ENCODE measurements at places on chromosomes 1 and 21. TPM values are rescaled to one million over a fixed set of nuclear protein-coding genes. Genes with fewer than 3 reads are reported as not detected.

- no peak for DNase-seq
These were observed 65.1 kb upstream of the ID3 start for GRCh38 chr1:23624440-23624839.

DNA sequence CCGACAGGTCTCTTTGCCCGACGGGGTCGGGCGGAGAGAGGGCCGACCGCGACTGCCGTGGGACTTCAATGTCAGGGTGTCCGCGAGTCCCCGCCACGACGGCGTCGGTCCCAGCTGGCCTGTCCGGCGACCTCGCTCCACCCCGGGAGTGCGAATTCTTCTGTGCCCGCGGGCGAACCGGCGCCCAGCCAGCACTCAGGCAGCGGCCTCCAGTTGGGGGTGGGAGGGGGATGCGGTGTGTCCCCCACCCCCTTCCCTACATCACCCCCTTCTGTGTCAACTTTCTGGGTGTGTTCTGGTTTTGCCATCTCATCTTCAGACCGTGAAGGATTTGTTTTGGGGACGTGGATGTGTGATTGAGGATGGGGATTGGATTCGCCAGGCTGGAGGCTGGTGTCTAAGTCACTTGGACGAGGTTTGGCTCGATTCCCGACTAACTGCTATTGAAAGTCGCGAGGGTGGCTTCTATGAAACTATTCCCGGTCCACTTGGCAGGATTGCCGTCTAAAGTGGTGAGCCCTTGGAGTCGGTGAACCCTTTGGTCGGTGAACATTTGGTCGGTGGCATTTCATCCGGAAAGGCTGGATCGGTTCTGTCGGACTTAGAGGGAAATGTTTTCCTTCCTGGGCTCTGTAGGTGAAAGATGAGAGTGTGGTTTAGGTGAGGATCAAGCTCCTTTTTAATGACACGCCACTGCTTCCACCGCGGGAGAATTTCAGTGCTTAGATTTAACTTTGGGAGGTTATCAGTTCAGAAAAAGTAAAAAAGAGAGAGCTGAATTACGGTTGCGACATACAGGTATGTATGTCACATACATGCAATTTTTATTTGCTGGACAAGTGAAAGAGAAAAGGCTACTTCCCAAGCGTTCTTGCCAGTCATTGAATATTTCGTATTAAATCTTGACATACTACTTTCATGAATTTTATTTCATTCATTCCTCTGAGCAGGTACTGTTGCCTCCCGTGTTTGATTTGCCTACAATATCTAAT is 771 bp downstream of the ABCD3 start:
- DNase-seq: peak; percentile 24

DNA sequence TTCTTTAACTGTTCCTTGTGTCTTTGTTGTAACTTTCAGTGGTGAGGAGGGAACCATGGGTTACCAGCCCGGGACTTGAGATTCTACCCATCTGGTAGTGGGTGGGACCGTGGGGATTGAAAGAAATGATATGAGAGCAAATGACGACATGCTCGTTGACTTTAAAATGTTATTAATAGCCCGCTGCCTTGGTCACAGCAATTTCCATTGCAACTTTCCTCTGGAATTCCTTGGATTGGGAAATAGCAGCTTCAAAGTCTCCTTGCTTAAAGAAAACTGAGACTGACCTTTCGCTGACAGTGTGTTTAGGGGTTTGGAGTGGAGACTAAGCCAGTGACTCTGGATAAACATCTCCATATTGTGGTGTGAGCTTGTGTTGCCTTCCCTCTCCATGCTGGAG is 44.2 kb upstream of the MARK1 start:
- no peak for DNase-seq

DNA sequence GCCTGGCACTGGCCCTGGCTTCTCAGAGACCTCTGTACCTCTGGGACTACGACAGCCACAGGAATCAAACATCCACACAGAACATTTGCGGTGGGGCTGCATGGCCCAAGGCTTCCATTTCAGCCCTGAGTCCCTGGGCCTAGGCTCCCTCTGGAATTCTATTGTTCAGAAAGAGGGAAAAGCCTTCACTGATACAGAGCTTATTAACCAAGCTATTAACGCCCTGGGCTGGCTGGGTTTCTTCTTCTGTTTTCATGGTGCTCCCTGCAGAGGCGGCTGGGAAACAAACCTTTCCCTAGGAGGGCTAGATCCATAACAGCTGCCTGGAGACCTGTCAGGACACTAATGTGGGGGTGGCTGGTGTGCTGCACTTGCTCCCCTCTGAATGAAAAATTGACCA is 88.2 kb downstream of the KAZN start:
- no peak for DNase-seq

GRCh38 chr21:32083197-32083596 is 195.7 kb downstream of the MIS18A start:
- peak; percentile 3 for DNase-seq

- no peak for DNase-seq
These were observed 41.1 kb downstream of the HSPG2 start for GRCh38 chr1:21896026-21896425.

RPS6KA1 gene
- 4.2 TPM for total RNA-seq
